Stimulated activated CD4-positive, alpha-beta T cell treated with anti-CD3 and anti-CD28 coated beads, Interleukin-1b, Interleukin-23, amount 100 ng/mL, for 48 hours (primary cell): ENCODE measurements at places on chromosomes 13 and 19.

GRCh38 chr19:49551531-49551930 lies 23.7 kb downstream of the RCN3 start:
- no peak for DNase-seq

- no peak for DNase-seq
Measured at GRCh38 chr13:37595162-37595561, 3.4 kb downstream of the POSTN start.

GRCh38 chr19:39078436-39079200 lies 5.5 kb upstream of the ACP7 start:
- DNase-seq = no peak

DNA sequence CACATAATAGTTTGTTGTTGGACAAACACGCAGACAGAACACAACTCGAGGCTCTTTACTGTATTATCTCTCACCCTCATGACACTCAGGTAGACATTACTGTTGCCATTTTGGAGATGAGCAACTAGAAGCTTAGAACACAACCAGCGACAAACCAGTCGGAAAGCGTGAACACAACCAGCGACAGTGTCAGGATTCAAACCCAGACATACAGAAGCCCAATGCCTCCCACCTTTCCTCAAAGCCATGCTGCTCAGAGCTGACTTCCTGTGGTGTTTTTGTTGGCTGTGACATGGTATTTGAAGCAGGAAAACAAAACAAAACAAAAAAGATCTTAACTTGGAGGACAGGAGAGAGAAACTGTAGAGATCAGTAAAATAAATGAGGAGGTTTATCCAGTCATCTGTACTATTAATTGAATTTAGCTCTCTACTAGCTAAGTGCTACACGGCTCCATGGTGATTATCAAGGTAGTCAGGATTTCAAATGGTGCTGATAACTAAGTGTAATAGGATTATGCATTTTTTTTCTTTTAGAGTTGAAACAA lies 92.1 kb downstream of the STARD13 start:
- no peak for DNase-seq

DNA sequence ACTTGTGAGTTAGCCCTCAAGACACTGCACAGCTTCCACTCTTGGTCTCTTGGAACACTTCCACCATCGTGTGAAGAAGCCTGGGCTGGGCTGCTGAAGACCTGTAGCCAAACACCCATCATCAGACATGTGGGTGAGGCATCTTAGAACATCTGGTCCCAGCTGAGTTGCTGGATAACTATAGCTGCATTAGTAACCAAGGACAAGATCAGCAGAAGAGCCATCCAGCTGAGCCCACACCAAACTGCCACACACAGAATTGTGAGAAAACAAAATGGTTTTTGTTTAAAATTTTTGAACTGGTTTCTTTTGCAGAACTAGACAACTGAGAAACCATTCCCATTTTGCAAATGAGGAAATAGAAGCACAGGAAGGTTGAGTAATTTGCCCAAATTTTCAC lies 56.2 kb downstream of the CCNE1 start:
- DNase-seq = no peak

DNA sequence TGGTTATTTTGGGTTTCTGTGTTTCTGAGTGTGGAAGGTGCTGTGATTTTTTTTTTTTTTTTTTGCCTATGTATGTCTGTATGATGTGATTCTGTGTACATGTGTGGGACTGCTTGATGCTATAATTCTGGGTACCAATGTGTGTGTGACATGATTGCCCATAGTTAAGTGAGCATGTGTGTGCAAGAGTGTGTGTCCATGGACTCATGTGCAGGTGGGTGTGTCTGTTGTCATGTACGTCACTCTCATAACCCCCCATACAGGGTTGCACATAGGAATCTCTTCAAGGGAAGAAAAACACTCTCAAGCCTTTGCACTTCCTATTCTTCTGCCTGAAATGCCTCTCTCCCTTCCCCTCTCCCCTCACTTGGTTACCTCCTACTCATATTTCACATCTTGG lies 2.5 kb upstream of the PPP5C start:
- DNase-seq = no peak

DNA sequence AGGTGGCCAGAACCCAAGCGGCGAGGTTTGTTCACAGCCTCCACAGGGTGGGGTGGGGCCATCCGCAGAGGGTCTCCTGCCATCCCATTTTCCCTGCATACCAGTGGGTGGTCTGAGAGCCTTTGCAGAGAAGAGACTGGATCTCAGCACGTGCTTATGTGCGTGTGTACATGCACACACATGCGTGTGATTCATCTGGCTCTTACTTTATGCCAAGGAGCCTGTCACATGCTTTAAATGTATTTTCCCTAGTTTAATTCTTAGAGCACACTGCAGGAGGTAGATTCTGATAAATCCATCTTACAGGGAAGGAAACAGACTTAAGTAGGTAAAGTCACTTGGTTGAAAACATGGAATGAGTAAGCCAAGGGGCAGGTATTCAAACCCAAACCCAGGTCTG lies 47.1 kb downstream of the CAPN12 start:
- no peak for DNase-seq

- no peak for DNase-seq
Measured at GRCh38 chr19:2080336-2080988, 15.7 kb downstream of the MOB3A start.

- no peak for DNase-seq
Measured at GRCh38 chr13:23753458-23753857, 135.7 kb downstream of the MIPEP start.

DNA sequence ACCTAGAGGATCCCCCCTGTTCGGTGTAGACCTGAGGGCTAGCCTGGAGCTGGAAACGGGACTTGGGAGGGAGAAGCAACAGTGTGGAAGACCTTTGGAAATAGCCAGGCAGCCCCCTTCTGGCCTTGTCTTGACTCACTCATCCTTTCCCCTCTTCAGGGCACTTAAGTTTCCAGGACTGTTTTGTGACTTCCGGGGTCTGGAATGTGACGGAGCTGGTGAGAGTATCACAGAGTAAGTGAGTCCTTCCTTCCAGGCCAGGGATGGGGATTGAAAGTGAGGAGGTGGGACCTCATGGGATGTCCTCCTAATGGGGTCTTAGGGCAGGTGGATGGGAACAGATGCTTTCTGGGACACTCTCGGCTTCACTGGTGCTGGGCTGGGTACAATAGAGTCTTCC lies 29.4 kb downstream of the LYL1 start:
- no peak for DNase-seq

GRCh38 chr13:95485518-95486144 lies 66.9 kb upstream of the CLDN10 start:
- DNase-seq = no peak
